ENCODE measurements at places on chromosomes 2 and 18.

GRCh38 chr2:236787885-236788284 lies 218.3 kb downstream of the ACKR3 start:
- DNase-seq = no peak

DNA sequence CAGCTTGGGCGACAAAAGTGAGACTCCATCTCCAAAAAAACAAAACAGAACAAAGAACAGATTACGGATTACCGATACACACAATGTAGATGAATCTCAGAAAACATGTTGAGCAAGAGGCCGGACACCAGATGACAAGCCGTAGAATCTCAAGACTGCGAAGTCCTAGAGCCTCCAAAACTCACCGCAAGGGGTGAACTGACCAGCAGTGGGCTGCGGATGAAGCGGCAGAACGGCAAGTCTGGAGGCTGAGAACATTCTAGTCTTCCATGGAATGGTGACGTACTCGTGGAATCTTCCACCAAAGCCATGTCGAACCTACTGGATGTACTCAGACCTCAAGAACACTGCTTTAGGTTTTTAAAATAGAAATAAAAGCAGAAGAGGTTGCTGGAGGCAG lies 198.8 kb downstream of the NDUFA10 start:
- DNase-seq = no peak

DNA sequence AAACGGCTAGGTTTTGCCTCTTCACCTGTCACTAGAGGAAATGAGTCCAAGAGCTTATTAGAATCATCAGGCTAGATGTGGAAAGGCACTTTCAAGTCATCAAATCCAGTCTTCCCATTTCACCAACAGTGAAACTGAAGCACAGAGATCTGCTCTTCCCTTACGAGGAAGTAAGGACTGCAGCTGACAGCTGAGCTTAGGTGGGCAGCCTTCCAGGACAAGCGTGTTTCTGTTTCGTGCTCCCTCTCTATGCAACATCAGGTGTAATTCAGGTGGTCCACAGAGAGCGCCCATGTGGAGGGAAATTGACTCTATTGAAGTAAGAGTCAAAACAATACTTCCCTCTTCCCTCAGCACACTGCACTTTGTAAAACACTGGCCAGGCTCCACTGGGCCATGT lies 5.5 kb downstream of the CYRIA start:
- DNase-seq = no peak

GRCh38 chr18:43542016-43542415 lies 264.7 kb upstream of the SYT4 start:
- DNase-seq = no peak

- peak; percentile 5 for DNase-seq
Observed at GRCh38 chr2:10654069-10654468, 35.7 kb downstream of the NOL10 start.

DNA sequence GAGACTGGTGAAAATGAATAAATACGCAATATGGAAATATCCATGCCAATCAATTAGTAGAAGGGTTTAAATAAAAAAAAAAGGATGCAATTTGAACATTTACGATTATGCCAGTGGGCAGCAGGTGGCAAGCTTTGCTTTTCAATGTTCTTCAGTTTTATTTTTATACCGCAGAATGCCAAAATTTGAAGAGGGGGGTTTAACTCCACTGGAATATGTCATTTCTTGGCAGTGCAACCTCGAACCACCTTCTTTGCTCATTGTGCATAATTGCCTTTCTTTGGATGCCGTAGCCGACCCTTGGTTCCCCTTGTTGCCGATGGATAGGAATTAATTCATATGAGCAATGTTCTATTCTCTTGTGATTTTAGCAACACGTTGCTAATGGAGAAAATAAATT lies 88.0 kb downstream of the LTBP1 start:
- DNase-seq = no peak

- no peak for DNase-seq
Observed at GRCh38 chr2:172560721-172561120, 4.8 kb downstream of the PDK1 start.

GRCh38 chr2:196711625-196712024 lies 72.1 kb downstream of the CCDC150 start:
- no peak for DNase-seq

- no peak for DNase-seq
Observed at GRCh38 chr18:6118080-6118479, 222.8 kb upstream of the TMEM200C start.

DNA sequence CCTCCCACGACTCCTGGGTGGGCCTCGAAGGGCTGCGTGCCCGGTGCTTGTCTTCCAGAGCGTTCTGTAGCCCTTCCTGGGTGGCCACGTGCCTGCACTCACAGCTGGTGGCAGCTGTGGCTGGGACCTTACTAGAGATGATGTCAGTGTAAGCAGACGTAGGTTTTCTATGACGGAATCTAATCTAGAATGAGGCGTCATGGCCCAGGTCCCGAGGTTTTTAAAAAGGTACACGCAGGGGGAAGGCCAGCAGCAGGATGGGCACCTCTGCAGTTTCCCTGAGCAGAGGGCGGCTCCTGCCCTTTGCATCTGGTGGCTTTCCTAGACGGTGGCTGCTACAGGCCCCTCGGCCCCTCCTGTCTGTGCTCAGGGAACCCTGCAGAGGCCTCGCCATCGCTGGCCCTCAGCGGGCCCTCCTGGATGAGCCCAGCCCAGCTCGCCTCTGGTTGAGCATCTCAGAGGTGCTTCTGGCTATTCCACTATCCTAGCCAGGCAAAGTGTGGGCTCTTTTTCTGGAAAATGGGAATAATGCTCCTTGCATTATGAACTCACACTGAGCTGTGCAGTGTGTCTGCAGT lies 49.6 kb upstream of the PXDN start:
- no peak for DNase-seq

DNA sequence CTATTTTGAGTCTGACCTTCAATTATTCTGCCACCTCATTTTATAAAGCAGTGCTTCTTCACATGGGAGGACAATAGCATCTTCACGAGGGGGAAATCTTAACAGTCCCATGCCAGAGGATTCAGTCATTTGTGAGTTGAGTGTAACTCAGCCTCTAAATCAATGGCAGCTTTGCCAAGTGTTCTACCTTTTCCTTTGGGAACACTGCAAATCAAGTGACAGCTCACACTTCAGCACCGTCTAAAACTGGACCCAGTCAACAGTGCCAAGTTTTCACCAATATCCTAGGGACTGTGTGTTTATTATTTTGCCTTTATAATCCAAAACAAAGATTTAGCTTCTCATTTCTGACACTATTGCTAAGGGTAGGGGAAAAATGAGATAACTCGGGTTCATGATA lies 133.6 kb downstream of the FIGN start:
- no peak for DNase-seq

DNA sequence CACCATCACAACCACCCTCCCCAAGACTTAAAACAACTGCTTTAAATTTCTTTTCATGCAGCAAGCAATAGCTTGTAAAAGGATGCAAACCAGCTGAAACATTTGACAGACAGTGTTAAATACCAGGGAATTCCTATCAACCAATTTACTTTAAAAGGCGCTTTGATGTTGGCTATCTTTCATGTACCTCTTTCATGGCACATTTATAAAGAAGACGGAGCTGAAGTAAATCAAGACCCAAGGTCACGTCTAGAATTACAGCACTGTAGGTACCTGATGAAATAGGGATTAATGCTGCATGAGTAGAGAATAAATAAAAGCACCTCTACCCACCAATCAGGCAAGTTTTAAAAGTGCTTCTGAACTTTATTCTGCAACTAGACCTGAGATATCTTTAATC lies 78.9 kb downstream of the SRBD1 start:
- no peak for DNase-seq

DNA sequence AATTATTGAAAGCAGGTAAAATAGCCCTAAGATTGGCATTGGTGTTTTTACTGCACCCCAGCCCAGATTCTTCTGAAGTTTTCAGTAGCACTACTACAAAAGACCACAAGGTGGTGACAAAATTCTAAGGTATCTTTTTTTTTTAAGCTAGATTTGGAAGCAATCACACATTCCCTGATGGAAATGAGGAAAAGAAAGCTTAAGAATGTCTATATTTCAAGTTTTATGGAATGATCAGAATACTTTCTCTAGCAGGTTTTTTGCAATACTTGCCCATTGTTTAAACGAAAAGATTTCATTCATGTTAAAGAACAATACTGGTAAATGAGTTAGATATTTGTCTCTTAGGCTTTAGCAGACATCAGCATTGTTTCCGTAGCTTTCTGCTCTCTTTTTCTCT lies 32.1 kb upstream of the ZNF638 start:
- no peak for DNase-seq

- DNase-seq = no peak
Observed at GRCh38 chr2:239689985-239690384, 289.2 kb upstream of the HDAC4 start.

DNA sequence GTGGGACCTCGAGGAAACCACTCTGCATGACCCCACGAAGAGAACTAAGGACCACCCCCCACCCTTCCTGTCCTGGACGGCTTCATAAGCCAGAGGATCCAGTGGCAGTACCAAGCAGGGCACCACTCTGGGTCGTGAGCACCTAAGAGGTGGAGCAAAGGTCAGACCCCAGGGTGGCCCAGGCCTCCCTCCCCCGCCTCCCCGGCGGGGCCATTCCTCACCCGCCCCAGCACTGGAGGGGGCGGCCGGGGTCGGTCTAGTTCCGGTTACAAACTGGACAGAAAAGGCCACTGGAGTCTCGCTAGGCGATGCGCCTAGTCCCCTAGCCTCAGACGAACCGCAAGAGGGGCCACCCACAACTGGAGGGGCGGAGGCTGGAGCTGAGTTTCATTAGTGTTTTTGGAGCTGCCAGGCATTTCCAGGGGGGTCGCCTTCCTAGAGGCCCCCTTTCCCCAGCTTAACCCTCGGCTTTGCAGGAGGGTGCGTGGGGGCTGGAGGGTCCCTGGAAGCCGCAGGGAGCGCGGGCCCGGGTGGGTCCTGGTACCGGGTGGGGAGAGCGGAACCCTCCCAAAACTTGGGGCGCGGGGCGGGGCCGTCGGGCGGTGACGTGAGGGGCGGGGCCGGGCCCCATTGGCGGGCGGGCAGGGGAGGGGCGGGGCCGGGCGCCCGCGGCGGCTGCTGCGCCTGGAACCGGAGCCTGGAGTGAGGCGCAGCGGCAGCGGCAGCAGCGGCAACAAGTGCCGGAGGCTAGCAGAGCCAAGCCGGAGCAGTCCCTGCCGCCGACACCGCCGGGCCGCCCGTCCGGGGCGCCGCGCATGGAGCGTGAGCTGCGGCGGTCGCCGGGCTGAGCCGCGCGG lies at the start of gene B3GNT2:
TSS of gene B3GNT2 (plus strand) at position 695 of the 857 bp plus-strand sequence. CDS start 26,106 bp downstream, outside the sequence.
- DNase-seq = peak; percentile 73

- no peak for DNase-seq
Observed at GRCh38 chr2:33589444-33589843, 9.7 kb downstream of the FAM98A start.

GRCh38 chr2:203670939-203671338 lies 35.5 kb upstream of the CD28 start:
- DNase-seq = no peak

DNA sequence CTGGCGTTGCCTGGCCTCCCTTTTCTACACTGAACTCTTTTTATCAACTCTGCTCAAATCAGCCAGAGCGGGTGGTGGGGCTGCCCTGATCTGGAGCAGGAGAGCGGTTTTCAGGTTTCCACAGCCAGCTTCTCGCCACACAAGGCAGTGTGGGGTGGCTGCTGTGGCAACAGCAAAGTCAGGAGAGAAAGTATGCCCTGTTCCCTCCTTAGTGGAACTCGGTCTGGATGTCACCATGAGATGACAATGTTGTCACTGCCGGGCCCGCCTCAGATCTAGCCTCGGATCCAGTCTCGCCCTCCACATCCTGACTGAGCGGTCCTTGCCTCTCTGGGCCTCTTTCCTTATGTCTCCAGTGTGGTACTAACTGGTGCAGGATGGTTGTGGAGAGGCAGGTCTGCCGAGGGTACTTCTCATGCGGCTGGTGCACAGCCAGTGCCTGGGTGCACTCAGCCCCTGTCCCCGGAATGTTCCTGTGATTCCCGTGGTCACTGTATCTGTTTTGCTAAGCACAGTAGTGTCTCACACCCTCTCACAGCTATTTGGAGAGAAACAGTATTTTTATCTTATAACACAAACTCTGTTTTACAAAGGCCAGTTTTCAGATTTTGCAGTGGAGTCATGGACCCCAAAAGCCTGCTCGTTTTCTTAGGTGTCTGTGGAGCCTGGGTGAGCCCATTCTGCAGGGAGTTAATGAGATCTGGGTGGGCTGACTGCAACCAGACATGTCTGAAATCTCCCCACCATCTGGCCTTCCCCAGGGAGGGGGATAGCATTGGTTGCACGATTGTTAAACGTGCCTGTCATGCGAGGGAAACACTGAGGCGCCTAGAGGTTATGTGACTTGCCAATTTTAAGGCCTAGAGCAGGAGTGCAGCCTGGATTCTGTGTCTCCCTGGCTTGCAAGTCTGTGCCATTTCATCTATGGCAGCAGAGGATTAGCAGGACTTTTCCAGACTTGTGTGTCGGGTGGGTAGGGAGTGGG lies 261.1 kb upstream of the AGAP1 start:
- DNase-seq = no peak

DNA sequence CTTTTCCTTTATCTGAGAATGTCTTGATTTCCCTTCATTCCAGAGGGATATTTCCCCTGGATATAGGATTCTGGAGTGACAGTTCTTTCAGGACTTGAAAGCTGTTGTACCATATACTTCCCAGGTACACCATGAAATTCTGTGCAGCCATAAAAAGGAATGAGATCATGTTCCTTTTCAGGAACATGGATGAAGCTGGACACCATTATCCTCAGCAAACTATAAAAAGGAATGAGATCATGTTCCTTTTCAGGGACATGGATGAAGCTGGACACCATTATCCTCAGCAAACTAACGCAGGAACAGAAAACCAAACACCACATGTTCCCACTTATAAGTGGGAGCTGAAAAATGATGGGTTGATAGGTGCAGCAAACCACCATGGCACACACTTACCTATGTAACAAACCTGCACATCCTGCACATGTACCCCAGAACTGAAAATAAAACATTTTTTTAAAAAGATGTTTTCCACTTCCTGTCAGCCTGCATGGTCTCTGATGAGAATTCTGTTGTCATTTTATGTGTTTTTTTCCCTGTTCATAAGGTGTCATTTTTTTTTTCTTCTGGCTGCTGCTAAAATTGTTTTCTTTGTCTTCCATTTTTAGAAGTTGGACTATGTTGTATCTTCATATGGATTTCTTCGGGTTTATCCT lies 133.3 kb downstream of the DNAH6 start:
- DNase-seq = no peak

- no peak for DNase-seq
Observed at GRCh38 chr2:119333360-119333759, 33.3 kb downstream of the C2orf76 start.

DNA sequence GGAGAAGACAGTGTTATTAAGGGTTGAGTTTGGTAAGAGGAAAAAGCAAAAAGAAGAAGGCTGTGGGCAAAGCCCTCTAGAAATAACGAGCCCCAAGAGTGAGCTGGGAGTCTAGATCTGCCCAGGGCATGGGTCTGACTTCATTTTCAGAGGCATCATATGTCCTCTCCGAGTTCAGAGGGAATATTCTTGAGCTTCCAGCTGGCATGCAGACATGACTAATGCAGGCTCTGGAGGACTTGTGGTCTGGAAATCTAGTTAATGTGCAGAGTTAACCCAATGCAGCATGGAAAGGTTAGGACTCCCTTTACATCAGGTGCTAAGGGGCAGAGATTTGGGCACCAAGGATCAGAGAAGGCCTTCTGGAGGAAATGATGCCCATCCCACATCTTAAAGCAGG lies 7.3 kb downstream of the ACMSD start:
- DNase-seq = no peak

GRCh38 chr2:150126143-150126740 lies 361.2 kb downstream of the RND3 start:
- DNase-seq = no peak

GRCh38 chr2:111157071-111157661 lies 36.5 kb downstream of the BCL2L11 start:
- DNase-seq = no peak

Data from stimulated activated CD8-positive, alpha-beta memory T cell treated with anti-CD3 and anti-CD28 coated beads, Interleukin-2, amount 100 ng/mL, for 1 hour (primary cell).